Fibroblast of skin of left quadriceps (primary cell): ENCODE measurements at places on chromosomes 13 and 19.
A peak's percentile ranks its signal among the peaks of the same experiment; 100 is the strongest.

- DNase-seq = no peak
These were observed 201.5 kb upstream of the GPR12 start for GRCh38 chr13:26961890-26962615.

- no peak for DNase-seq
These were observed 1.7 kb upstream of the FBXW9 start for GRCh38 chr19:12698138-12698537.

DNA sequence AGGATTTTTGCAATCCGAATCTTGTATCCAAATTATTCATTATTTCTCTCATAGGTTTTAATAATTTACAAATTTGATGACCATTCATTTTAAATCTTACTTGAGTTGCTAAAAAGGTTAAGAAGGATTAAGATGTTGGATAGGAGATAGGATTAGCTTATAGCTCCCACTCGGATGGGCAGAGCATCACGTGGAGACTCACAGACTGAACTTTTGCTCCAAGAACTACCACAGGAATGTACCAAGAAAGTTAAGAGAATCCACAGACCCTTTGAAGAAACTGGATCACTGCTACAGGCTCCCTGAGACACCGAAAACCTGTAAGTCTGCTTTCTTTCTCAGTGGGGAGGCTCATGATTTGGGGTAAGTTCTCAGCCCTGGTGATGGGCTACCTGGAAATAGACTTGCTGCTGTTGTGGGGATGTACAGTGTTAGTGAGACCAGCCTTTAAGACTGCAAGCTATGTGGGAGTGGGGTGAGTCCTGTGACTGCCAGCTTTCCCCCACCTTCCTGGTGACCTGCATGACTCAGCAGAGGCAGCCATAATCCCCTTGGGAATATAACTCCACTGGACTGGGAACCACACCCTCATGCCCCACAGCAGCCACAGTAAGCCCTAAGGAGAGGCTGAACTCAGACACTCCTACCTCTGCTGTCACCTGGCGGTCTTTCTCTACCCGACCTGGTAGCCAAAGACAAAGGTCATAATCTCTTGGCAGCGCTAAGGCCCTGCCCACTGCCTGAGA, 1458.0 kb downstream of the OLFM4 start:
- DNase-seq = no peak

DNA sequence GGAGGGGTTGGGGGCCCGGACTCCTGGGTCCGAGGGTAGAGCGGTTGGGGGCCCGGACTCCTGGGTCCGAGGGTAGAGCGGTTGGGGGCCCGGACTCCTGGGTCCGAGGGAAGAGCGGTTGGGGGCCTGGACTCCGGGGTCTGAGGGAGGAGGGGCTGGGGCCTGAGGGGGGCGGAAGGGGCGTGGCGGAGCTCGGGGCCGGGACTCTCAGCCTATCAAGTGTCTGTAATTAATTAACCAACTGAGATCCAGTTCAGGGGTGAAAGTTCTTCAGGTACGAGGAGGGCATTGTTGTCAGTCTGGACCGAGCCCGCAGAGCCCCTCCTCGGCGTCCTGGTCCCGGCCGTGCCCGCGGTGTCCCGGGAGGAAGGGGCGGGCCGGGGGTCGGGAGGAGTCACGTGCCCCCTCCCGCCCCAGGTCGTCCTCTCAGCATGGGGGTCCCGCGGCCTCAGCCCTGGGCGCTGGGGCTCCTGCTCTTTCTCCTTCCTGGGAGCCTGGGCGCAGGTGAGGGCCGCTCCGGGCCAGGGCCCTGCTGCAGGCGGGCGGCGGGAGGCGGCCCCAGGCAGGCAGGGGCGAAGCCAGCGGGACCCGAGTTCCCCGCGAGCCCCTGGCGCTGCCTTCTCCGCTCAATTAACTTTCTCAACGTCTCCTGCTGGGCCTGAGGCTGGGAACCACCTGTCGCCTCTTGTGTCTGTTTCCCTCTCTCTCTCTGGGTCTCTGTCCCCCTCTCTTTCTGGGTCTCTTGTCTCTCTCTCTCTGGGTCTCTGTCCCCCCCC, 697 bp downstream of the FCGRT start:
- DNase-seq = no peak

DNA sequence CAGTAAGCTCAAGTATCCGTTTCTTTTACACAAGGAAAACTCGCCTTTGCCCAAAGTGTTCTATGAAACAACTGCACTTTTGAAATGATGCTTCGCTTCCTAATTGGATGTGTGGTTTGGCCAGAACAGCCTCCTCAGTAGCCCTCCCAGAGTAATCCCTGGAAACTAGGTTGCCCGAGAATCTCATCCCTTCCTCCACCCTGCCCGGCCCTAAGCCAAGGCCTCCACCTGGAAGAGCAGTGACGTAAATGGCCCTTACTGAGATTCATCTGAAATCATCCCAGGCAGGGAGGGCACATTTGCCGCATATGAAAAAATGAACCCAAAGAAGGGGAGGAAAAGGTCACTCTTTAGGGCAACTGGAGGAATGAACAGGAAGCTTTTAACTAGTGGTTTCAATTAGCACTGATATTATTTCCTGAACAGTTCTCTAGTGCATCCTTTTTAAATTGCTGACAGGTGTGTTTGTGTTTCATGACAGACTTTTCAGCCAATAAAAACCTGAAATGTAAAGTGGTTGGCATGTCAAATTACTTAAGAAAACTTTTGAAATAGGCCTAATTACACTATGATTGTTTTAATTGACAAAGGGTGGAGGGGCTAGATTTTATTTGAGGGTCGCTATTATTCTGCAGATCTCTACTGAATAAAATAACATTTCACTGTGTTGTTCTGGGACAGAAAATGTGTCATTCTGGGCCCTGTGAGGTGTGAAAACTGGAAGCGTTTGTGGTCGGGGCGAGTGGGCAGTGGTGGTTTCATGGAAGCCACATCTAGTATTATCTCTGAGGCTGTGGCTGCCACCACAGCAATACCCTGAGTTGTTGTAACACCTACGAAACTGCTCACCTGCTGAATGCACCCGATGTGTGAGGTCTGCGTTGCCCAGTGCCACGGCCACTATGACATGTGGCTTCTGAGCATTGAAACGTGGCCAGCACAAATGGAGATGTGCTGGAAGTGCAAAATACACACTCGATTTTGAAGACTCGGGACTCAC, 112.1 kb downstream of the ZIC5 start:
- no peak for DNase-seq

- DNase-seq = no peak
These were observed 27.0 kb downstream of the SPTBN4 start for GRCh38 chr19:40493778-40494177.

GRCh38 chr19:45025264-45025663, 13.6 kb upstream of the CLASRP start:
- no peak for DNase-seq

GRCh38 chr13:112696001-112696868, 6.4 kb downstream of the ATP11A start:
- DNase-seq = no peak

GRCh38 chr13:108895220-108895704, 265.9 kb downstream of the MYO16 start:
- no peak for DNase-seq

DNA sequence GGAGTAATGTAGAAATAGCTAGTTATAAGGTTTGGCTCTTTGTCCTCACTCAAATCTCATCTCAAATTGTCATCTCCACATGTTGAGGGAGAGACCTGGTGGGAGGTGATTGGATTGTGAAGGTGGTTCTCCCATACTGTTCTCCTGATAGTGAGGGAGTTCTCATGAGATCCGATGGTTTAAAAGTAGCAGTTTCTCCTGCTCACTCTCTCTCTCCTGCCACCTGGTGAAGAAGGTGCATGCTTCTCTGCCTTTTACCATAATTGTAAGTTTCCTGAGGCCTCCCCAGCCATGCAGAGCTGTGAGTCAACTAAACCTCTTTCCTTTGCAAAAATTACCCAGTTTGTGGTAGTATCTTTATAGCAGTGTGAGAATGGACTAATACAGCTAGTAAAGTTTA, 849.4 kb downstream of the DACH1 start:
- DNase-seq = no peak

DNA sequence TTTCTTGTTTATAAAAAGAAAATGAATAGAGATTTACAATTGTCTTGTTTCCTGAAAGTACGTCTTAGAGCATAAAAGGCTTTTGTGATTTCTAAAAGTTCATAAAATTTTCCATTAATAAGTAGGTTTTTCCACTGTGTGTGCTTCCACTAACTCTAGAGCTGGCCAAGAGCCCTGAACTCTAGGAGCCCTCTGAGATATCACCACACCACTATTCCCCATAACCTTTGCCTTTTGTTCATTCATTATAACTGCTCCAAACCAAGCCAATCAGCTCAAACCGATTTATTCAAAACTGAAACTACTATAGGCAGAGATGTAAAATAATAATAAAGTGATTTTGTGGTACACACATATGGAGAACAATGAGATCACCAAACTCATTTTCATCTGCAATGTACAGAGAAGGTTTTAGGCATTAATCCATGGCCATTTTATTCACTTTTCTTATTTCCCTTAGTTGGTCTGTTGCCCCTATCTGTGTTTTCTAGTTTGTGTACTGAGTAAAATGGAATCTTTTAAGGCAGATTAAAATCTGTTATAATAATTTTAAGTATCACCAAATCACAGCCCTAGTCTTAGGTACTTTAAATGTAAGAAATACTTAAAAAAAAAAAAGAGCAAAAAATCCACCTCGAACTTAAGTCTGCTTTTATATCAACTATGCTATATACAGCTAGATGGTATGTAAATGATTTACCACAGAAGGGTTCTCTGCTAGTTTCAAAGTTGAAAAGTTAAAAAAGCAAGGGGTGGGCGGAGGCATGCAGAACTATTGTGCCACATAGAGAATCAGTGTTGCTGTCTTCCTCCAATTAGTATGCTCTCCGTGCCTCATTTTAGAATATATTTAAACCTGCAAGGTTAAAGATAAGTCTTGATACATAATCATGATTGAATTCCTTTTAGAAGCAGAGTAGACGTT, 311.3 kb downstream of the KLF12 start:
- no peak for DNase-seq

DNA sequence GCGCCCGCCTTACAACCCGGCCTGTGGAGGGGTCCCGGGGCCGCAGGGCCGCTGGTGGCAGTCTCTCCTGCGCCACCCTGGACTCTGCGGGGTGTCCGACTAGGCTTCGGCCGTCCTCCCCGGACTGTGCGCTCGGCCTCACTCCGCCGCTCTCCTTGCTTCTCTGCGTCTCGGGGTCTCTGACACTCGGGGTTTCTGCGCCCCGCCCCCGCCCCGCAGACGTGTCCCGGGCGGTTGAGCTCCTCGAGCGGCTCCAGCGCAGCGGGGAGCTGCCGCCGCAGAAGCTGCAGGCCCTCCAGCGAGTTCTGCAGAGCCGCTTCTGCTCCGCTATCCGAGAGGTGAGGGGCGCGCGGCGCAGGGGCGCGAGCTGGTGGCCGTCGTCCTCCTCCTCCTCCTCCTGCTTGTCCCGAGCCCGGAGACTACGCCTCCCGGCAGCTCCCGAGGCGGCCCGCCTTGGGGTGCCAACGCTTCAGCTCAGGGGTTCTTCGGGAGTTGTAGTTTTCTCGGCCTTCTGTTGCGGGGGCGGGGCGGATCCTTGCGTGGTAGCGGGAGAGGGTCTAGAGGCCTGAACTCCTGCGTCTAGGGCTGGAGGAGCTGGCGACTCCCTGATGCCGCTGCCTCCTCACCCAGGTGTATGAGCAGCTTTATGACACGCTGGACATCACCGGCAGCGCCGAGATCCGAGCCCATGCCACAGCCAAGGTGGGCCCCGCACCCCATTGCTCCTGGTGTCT, 627 bp downstream of the LIN7B start:
- no peak for DNase-seq

DNA sequence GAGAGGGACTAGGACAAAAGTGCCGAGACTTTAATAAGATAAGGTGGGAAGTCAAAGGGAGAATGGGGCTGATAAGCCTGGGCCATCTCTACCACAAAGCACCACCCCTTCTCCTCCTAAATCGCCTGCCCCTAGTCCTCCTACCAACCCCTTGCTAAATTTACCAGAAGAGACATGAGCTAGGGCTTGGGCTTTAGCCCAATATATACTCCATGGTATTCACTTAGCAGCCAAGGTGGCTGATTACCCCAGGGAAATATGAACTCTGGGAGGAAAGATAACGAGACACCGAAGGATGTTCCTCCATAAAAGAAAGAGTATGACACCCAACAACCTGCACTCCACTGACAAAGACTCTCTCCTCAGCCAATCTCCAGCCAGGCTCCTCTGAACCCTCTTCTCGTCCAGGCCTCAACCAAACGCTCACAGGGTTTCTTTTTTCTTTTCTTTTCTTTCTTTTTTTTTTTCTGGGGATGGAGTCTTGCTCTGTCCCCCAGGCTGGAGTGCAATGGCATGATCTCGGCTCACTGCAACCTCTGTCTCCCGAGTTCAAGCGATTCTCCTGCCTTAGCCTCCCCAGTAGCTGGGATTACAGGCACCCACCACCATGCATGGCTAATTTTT, 610.2 kb downstream of the UQCRFS1 start:
- no peak for DNase-seq

GRCh38 chr19:49390929-49391359, 2.9 kb downstream of the KASH5 start:
- DNase-seq = no peak

- no peak for DNase-seq
These were observed 662 bp upstream of the SPACA6 start for GRCh38 chr19:51692468-51692867.

- peak; percentile 2 for DNase-seq
These were observed 546.6 kb downstream of the DACH1 start for GRCh38 chr13:71320452-71320851.

GRCh38 chr13:54611390-54611789, 1582.8 kb downstream of the OLFM4 start:
- DNase-seq = no peak

DNA sequence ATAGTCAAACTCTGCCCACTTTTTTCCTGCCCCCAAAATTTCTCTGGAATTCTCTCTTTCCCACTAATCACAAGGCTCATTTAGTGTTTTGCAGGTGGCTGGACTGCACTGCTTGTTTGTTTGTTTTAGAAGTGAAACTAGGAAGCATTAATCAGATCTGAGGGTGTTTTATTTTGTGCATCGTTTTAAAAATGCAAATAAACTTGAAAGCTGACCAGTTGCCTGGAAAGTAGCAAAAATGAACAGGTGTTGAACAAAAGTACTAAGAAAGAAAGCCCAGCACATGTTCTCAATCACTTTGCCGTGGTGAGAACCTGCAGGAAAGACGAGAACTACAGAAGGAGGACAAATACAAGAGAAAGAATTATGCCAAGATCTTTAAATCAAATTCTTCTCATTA, 365.5 kb downstream of the PCDH9 start:
- no peak for DNase-seq

DNA sequence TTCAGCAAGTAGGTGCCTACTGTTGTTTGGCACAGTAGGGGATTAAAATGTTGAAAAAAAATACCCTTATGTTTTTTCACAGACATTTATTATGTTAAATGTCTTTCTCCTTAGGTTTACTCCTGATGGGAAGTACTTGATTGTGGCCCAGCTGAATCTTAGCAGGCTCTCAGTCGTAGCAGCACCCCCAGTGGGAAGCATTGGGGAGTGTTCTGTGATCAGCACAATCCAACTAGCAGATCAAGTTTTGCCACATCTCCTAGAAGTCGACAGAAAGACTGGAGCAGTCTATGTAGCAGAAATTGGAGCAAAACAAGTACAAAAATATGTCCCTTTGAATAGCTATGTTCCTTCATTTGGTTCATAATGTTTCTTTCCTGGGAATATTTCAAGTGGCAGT, 9.3 kb downstream of the NHLRC3 start:
- no peak for DNase-seq

GRCh38 chr19:33604651-33605050, 17.1 kb upstream of the CHST8 start:
- DNase-seq = no peak

- DNase-seq = peak; percentile 4
These were observed 1.3 kb upstream of the KCNC3 start for GRCh38 chr19:50330365-50331078.
